ENCODE measurements at places on chromosomes 3 and 15. TPM values are rescaled to one million over a fixed set of nuclear protein-coding genes. Genes with fewer than 3 reads are reported as not detected.
A peak's percentile ranks its signal among the peaks of the same experiment; 100 is the strongest.

Gene MRPS25
- total RNA-seq = 22.7 TPM

- no peak for DNase-seq
Measured at GRCh38 chr3:182802413-182803390, 9.4 kb downstream of the ATP11B start.

DNA sequence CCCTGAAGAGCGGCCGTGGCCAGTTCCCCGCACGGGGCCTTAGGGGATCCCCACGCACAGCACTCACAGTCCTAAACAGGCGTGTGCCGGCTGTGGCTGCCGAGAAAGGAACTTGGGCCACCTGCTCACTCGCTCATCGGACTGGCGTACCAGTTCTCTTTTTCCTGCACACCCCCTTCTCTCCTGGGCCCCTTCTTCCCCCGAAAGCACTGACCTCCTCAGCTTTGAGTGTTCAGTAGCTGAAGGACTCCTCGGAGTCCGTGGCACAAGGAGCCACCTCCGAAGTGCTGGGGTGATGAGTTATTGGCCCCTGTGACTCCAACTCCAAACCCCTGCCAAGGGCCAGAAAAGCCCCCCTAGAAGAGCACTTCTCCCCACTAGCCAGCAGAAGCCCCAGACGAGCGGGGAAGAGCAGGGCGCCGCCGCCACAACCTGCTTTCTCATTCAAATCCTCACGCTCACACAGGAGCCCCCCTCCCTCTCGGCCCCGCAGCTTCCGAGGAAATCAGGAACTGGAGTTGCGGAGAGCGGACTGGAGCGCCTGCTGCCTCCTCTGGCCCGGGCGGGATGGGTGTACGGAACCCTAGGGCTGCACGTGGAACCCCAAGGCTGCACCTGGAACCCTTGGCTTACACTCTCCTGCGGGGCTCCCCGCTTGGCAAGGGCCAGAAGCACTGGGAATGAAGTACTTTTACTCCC is at the start of gene PLCH1:
PLCH1 (minus strand) TSS at position 446 of the 699 bp plus-strand sequence. CDS start 40,847 bp downstream, outside the sequence.
- DNase-seq = peak; percentile 28

DNA sequence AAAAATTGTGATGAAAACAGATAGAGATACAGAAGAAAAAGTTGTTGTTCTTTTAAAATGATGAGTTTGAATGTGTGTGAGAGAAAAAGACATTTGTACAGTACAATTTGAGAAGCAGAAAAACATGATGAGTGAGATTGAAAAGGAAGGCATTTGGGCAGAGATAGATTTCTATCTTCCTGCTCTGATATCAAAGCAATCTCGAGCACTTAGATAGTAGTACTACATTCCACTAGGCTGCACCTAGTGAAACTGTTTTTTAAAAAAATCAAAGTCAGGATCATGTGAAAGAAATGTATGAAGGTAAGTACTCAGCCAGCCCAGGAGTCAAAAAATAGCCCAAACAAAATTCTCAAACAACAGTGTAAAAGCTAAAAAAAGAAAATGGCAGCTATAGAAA is 104.1 kb upstream of the UBE2E2 start:
- no peak for DNase-seq

All from tibial nerve (tissue), 4 donors.